Stimulated activated CD8-positive, alpha-beta memory T cell treated with anti-CD3 and anti-CD28 coated beads, Interleukin-4, amount 100 ng/mL, for 4 hours (primary cell): ENCODE measurements at places on chromosomes 13 and 19.
A peak's percentile ranks its signal among the peaks of the same experiment; 100 is the strongest.

- no peak for DNase-seq
Measured at GRCh38 chr13:42040730-42041010, 7.8 kb upstream of the DGKH start.

DNA sequence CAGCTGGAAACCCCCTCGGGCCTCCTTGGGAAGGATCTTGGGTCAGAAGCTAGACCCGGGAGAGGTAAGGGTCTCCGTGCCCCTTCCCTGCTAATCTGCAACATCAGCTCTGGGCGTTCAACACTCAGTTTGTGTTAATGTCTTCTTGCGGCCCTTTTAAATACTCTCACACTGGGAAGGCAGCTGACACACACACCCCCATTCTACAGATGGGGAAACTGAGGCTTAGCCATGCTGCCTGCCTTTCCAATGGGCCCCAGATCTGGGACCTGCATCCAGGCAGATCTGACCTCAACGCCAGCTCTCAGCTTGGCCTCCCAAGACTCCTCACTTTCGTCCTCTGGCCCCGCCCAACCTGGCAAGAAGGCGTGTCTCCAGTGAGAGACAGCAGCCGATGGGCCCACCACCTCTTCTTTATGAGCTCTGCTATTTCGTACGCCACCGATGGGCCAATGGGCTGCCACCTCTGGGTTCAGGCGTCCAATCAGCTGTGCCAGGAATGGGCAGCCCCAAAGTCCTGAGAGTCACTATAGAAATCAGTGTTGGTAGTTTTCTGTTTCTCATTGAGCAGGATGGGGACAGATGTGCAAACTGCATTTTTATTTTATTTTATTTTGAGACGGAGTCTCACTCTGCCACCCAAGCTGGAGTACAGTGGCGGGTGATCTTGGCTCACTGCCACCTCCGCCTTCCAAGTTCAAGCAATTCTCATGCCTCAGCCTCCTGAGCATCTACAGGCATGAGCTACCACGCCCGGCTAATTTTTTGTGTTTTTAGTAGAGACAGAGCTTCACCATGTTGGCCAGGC is 43.8 kb downstream of the DNM2 start:
- no peak for DNase-seq

DNA sequence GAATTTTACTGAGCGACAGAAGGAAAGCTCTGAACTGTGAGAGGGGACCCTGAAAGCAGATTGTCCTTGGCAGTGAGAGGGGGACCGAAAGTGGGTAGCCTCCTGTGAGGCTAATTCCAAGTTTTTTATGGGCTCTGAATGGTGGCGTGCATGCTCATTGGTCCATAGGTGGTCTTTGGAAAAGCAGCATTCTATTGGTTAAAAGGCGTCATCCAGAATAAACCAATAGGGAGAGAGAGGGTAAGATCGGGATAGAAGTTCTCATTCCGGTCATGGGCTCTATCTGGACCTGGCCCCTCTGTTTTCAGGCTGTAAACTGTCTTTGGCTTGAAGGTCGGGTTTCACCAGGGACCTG is 539.8 kb upstream of the PCDH9 start:
- DNase-seq, result no peak

DNA sequence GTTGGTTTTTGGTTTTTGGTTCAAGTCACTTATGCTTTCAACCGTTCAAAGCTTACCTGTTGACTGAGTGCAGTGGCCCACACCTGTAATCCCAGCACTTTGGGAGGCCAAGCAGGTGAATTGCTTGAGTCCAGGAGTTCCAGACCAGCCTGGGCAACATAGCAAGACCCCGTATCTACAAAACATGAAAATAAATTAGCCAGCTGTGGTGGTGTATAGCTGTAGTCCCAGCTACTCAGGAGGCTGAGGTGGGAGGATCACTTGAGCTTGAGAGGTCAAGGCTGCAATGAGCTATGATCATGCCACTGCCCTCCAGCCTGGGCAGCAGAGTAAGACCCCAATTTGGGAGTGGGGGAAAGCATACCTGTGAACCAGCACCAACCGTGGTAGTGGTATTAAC is 43.7 kb downstream of the PEX11G start:
- DNase-seq, result no peak

DNA sequence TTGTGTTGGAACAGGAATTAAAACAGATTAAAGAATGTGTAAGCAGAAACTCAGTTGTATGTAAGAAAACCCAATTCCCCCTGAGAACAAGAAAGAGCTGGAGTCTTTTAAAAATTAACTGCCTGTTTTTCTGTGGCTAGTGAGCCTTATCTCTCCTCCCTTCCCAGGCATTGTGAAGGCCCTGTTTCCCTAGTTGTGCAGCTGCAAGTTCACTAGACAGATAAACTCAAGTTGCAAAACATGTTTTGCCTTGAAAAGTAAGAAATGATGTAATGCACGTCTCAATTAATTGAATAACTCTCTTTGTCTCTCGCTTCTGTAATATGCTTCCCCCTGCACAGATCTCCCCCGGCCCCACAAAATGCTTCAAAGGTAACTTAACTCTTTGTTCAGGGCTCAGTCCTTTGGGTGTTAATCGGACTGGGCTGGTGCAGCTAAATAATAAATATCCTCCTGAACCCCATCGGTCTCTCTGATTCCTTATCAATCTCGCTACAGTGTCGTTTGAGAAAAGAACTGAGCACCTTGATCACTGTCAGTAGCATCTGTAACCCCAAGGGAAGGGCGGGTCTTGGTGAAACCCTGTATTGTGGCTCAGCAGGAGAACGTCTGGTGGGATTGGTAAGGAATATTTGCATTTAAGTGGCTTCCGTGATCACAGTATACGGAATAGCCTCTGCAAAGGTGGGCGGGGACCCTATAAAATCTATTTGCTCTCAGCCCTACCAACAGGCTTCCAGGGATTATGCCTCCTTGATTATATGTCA is 1.6 kb upstream of the ZNF556 start:
- DNase-seq, result no peak

DNA sequence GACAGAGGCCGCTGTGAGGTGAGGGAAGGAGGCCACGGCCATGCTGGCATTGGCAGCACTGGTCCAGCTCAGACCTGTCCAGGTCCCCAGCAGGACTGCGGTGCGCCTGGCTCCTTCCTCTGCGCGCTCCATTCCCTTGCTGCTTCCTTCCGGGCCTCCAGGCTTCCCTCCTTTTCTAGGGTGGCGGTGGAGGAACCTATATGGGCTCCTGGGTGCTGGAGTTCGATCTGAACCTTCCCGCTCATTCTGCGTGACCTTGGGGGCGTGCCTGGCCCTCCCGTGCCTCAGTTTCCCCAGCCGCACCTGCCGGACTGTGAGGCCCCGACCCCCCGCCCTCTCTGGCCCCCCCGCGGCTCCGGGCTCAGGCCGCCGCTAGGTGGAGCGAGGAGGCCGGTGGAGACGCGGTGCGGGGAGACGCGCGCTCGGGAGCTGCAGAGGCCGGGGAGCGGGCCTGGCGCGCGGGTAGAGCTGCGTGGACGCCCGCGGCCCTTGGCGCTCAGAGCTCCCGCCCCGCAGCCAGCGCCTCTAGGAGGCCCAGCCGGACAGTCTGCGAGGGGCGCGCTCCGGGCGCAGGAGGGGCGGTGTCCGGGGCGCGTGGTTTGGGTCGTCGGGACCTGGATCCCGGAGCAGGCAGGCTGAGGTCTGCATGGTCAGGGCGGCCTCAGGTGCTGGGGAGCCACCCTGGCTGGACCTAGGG is 29.9 kb downstream of the EFNA2 start:
- no peak for DNase-seq

GRCh38 chr13:71067165-71067815 is 799.7 kb downstream of the DACH1 start:
- no peak for DNase-seq

DNA sequence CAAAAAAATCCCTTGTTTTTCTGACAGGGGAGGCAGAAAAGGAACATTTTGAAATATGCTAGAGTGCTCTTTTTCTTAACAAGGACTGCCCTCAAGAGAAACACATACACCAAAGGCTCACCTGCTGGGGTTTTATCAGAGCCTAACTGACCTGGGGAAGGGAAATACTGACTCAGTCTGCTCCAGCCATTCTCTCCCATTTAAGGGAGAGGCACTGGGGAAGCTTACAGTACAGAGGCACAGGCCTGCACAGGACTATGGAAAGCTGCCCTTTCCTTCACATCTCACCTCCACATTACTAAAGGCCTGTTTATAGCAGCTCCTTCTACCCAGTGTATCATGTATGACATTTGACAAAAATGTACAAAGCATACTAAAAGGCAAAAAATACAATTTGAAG is 30.3 kb downstream of the TNFRSF19 start:
- DNase-seq, result no peak

- no peak for DNase-seq
Measured at GRCh38 chr13:90502153-90502552, 845.3 kb upstream of the MIR17HG start.

GRCh38 chr19:46785980-46786235 is 2.5 kb downstream of the SLC1A5 start:
- DNase-seq, result no peak

DNA sequence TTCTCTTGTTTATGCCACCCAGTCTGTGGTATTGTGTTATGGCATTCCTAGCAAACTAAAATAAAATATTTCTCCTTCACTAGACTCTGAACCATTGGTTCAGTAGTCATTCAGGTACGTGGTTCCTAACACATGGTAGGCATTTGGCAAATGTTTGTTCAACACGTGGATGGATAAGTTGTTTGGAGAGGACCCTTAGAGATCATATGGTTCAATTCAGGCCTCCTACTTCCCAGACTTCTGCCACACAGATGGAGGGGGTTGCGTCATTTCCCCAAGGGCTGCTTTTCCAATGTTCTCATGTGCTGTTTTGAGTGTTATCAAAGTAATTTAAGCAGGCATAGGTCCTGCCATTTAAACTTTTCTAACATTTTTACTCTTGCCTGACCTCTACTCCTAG is 6.7 kb downstream of the CXCL17 start:
- DNase-seq, result no peak

- DNase-seq, result peak; percentile 31
Measured at GRCh38 chr13:46126552-46127357, 21.9 kb upstream of the CPB2 start.

GRCh38 chr13:101384929-101385328 is 31.4 kb downstream of the NALCN start:
- no peak for DNase-seq

- no peak for DNase-seq
Measured at GRCh38 chr13:40661875-40662665, 4.4 kb downstream of the FOXO1 start.

GRCh38 chr19:2168619-2169424 is 5.1 kb downstream of the DOT1L start:
- DNase-seq, result peak; percentile 88

GRCh38 chr19:15187026-15188007 is 13.5 kb downstream of the NOTCH3 start:
- DNase-seq, result no peak

GRCh38 chr19:3042621-3043267 is 13.7 kb upstream of the TLE2 start:
- DNase-seq, result no peak

DNA sequence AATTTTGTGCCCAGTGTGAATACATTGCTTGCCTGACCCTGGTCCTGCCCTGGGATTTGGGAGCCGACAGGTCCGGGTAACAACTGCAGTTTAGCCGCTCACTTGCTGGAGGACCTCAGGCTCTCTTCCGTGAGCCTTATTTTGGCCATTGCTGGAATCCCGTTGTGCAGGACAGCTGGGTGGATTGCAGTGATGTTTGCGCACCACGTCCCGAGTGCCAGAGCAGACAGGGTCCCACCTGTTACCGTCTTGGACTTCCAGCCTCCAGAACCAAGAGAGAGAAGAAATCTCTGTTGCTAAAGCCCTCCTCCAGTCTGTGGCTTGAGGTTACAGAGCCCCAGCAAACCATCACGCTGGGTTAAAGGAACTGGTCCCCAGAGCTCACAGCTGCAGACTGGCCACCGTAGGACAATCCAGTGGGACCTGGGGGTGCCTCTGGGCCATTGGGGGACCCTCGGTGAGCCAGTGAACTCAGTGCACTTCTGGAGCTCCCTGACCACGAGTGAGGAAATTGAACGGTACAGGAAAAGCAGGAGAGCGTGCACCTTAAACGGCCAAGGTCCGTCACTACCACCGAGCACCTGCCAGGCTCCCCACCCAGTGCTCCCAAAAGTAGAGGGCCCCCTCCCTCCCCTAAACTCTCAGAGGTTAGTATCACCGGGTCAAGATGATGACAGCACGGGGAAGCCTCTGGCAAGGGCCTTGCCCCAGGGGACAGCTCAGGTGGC is 92.9 kb downstream of the GNG7 start:
- no peak for DNase-seq

DNA sequence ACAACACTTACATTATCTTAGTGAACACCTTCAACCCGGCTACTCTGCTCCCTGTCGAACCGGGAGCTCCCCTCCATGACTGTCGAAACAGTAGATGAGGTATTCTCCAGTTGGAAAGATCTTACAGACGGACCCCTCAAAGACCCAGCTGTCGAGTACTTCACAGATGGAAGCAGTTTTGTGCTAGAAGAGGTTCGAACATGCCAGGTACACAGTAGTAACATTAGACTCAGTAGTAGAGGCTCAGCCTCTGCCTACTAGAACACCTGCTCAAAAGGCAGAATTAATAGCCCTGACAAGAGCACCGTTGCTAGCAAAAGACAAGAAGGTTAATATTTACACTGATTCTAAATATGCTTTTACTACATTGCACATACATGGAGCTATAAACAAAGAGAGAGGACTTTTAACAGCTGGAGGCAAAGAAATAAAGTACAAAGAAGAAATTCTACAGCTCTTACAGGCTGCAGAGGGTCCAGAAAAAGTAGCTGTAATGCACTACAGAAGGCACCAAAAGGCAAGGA is 13.6 kb upstream of the SLC15A1 start:
- no peak for DNase-seq

DNA sequence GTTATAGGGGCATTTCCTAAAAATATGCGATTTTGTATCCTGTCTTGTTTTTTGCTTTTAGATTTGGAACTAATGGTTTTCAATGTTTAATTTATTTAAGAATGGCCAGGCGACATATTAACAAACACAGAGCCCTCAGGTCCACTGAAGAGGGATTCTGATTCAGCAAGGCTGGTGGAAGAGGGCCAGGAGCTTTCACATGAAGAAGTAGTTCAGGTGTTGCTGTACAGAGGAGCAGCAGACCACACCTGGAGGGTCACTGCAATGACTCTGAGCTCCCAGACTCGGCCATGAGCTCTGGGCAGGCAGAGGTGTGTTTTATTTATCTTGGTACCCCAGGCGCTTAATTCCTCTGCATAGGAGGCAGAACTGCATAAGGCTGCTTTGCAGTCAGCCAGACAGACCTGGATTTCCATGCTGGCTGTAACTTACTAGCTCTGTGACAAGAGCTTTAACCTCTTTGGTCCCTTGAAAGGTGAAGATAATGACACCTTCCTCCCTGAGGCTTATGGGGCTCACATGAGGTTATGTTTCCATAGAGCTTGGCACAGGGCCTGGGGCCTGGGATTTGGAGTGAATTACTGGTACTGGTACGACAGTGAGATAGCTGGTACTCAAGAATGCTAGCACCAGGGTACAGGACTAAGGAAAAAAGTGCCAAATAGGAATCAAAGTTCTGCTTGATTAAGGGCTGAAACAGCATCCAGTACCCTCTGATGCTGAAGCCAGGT is 184.7 kb downstream of the OXGR1 start:
- no peak for DNase-seq

- DNase-seq, result no peak
Measured at GRCh38 chr13:51707461-51707860, 96.5 kb downstream of the DHRS12 start.
